Fibroblast of villous mesenchyme (primary cell): ENCODE measurements at places on chromosomes 7 and 10. TPM values are rescaled to one million over a fixed set of nuclear protein-coding genes. Genes with fewer than 3 reads are reported as not detected.

Gene OR2A5
- total RNA-seq: not detected in 2 replicates

Gene IL15RA
- total RNA-seq: 2.6 and 3.0 TPM in 2 replicates

Gene ERVW-1
- not detected in 2 replicates for total RNA-seq

Gene PRKAG2
- total RNA-seq: 21.2 and 27.7 TPM in 2 replicates

Gene MYO1G
- under 0.01 TPM in 2 replicates for total RNA-seq

Gene EPHB6
- 0.43 and 4.2 TPM in 2 replicates for total RNA-seq

Gene KLF14
- under 0.01 TPM in 2 replicates for total RNA-seq

Gene HOXA10
- 39.0 and 47.1 TPM in 2 replicates for total RNA-seq

Gene DHTKD1
- 20.6 and 30.7 TPM in 2 replicates for total RNA-seq

Gene LRRC17
- total RNA-seq: 39.9 and 70.0 TPM in 2 replicates

Gene SEPTIN14
- total RNA-seq: not detected in 2 replicates

Gene COBL
- total RNA-seq: under 0.01 TPM in 1 of 2 replicates, not detected in the other

Gene FUOM
- total RNA-seq: 7.3 and 13.2 TPM in 2 replicates

Gene MALRD1
- total RNA-seq: 0.32 and 1.7 TPM in 2 replicates

Gene SUGCT
- total RNA-seq: 8.4 and 9.9 TPM in 2 replicates
